ENCODE measurements at places on chromosomes 2 and 18.

GRCh38 chr2:136932700-136933099 is 167.4 kb downstream of the THSD7B start:
- no peak for DNase-seq

DNA sequence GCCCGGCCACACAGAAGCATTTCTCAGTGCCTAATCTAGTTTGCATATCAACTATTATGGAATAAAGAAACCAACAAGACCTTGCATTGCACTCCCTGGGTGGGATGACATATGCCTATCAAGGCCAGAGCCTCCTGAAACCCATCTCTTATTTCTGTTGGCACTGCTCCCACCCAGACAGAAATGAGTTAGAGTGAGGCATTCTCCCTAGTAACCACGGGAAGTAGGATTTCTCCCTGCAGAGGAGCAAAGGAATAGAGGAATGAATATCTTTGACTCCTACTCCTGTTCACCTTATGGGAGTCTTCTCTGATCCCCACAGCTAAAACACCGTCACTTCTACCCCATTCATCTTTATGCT is 24.2 kb upstream of the SCYGR1 start:
- no peak for DNase-seq

GRCh38 chr2:196376984-196377877 is 205.9 kb upstream of the STK17B start:
- no peak for DNase-seq

GRCh38 chr2:179565807-179566206 is 295.6 kb downstream of the ZNF385B start:
- no peak for DNase-seq

DNA sequence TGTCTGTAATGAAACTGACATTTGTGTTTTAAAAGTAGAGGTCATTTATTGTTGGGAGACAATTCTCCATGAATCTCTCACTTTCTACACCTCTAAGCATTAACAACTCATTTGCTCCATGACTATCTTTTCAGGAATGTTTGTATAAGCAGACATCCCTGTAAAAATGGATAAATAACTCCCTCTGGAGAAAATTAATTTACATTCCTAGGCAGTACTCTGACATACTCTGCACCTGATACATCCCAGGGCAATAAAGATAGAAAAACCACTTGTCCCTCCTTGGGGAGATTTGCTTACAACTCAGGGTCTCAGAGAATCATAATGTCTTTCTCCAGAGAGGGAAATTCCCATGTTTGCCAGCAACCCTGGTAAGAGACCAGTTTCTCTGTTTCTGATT is 1037.7 kb upstream of the SLC39A10 start:
- no peak for DNase-seq

DNA sequence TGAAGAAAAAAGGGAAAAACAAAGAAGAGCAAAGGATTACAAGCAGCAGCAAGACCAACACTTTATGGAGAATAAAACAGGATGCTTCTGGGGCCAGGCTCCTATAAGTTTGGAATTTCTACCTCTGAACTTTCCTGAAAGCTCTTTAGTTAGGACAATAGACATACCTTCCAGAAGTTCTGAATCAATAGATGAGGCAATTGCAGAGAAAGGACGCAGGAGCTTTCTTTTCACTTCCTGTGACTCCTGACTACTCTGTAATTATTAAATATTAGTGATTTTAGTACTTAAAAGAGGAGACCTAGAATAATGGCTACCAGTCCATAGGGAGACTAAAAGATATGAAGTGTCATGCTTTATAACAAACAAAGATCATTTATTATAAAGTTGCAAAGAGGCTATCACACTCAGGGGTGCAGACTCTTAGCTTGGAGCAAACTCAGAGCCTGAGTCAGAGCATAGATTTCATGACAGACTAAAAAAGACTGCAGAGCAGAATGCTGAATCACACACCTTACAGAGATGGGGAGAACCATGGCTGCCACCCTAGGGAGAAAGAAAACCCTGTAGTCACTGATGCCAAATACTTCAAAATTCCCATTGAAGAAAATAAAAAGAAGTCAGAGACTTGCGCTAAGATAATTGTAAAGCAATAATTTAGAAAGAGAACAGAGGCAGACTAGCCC is 52.5 kb upstream of the FAM136A start:
- no peak for DNase-seq

DNA sequence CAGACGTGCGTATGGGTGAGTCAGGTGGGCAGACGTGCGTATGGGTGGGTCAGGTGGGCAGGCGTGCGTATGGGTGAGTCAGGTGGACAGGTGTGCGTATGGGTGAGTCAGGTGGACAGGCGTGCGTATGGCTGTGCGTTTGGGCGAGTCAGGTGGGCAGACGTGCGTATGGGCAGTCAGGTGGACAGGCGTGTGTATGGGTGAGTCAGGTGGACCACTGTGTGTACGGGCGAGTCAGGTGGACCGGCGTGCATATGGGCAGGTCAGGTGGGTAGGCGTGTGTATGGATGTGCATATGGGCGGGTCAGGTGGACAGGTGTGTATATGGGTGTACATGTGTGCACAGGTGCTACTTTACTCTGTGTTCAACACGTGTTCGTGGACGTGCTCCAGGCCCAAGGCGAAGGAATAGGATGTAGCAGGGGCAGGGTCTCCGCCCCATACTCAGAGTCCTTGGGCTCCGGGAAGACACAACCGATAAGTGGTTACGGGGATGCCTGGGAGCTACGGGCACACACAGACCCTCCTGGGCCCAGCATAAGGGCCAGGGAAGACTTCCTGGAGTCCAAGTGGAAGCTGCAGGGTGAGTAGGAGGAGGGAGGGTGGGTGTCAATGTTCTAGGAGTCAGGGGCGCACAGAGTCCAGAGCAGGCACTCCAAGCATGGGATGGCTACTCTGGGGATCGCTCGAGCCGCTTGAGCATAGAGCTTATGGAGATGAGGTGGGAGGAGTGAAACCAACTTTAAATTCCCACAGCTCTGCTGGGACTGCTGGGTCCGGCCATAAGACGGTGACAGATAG is 27.1 kb upstream of the KLF11 start:
- DNase-seq = no peak

GRCh38 chr2:219633276-219634065 is 6.0 kb downstream of the SLC4A3 start:
- DNase-seq = no peak

- DNase-seq = peak; percentile 31
These were observed at the start of gene DLGAP1 for GRCh38 chr18:4455113-4455811. Gene DLGAP1, minus strand, starts transcription at chr18:4455307.

DNA sequence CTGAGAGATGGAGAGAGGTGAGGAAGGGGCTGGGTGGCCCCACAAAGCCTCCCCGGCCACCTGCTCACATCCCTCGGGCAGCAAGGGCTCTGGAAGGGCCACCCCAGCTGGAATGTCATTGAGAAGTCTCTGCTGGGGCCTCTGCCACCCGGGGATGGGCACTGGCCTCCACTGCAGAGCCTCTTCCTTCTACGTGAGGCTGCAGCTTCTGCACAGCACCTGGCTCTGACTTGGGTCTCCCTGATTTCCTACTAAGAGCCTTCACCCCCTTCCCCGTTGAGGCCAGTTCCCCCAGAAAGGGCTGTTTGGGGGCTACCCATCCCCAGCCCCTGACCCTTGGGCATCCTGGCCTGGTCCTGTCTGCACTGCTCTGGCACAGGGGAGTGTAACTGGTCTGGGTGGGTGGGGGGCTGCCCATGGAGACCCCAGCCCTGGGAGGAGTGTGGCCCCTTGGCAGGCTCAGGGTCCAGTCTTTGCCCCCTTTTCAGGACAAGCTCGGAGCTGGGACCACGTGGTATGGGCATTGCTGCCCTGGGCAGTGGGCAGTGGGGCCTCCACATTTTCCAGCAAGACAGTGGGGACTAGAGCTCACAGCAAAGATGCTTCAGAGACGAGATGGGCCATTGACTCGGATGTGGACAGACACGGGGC is 5.6 kb downstream of the PDCD1 start:
- no peak for DNase-seq

DNA sequence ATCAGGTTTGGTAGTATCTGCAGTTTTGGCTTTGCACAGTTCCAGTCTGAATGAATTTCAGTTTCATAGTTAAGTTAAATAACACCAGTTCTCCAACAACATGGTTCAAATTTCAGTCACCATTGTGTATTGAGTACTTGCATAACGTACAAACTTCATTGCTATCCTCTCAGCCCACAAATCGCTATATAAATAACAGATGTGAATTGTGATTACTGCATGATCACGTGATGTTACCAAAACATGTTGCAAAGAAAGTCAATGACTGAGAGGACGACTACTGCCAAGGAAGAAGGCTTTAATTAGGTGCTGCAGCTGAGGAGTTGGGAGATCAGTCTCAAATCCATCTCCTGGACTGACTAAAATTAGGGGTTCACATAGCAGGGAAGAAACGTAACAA is 48.2 kb downstream of the COL4A4 start:
- no peak for DNase-seq

- DNase-seq = no peak
These were observed 40.8 kb upstream of the MYO1B start for GRCh38 chr2:191204433-191204832.

DNA sequence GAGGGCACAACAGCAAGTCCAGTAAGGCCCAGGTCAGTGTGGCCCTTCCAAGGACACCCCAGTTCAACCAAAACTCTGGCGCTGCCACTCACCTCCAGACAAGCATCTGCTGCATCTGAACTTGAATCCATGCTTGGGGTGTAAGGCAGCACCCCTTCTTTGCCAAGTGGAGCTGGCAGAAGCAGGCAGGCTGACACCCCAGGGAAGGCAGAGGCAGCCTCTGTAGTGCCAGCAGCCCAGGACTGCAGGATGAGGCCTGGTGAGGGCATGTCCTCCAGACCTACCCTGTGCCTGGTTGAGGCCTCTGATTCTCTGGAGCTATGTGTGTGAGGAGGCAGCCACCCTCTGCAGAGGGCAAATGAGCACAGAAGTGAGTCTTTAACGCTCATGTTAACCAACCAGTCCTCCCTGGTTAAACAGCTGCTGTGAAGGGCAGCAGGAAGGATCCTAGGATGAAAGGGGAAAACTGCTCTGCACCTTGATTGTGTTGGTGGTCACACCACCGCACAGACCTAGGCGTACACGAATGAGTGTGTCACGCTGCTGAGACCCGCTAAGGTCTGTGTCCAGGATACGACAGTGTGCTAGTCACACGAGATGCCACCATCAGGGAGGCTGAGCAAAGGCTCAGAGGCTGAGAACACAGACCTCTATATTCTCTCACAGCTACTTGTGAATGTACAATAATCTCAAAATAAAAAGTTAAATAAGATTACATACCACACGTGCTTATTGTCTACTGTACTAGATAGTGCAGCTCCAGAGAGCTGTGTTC is 2.2 kb downstream of the PARD6G start:
- DNase-seq = no peak

DNA sequence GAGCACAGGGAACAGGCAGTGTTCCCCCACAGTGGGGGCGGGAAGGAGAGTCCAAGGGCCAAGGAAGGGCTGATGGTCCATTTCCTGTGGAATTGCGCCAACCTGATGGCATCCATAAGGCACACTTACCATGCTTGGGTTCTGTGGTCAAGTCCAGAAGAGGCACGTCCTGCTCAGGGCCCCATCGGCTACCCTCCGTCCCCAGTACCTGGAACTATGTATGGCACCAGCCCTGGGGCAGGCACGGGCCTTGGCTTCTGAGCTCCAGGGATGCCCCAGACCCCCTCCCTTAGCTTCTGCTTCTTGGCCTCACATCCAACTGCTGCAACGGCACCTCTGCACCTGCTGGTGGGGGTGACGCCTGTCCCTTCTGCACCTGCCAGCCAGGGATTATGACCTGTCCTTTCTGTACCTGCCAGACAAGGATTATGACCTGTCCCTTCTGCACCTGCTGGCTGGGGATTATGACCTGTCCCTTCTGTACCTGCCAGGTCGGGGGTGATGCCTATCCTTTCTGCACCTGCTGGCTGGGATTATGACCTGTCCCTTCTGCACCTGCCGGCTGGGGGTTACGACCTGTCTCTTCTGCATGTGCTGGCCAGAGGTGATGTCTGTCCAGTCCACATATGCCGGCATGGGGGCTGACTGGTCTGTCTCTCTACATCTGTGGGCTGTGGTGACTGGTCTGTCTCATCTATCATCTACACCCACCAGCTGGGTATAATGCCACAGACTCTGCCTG is 45.4 kb upstream of the SNTG2 start:
- no peak for DNase-seq

- DNase-seq = no peak
These were observed 111.0 kb upstream of the LINC00305 start for GRCh38 chr18:64259871-64260270.

- DNase-seq = no peak
These were observed 59.7 kb downstream of the SMAD4 start for GRCh38 chr18:51089691-51090090.

GRCh38 chr2:149103081-149103620 is 64.7 kb downstream of the LYPD6B start:
- DNase-seq = no peak

DNA sequence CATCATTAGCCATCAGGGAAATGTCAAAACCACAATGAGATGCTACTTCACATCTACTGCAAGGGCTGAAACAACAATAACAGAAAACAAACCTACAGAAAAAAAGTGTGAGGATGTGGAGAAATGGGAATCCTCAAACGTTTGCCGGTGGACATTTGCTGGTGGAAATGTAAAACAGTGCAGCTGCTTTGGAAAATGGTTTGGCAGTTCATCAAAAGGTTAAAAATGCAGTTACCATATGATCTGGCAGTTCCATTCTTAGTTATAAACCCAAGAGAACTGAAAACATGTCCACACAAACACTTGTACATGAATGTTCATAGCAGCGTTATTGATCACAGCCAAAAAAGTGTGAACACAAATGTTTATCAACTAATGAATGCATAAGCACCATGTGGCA is 44.2 kb downstream of the PROC start:
- DNase-seq = no peak
